ENCODE measurements at places on chromosomes 1 and 21.

- no peak for DNase-seq
These were observed 14.8 kb downstream of the DNTTIP2 start for GRCh38 chr1:93864175-93864574.

GRCh38 chr1:210330279-210330866 is 1.7 kb downstream of the HHAT start:
- DNase-seq = no peak

DNA sequence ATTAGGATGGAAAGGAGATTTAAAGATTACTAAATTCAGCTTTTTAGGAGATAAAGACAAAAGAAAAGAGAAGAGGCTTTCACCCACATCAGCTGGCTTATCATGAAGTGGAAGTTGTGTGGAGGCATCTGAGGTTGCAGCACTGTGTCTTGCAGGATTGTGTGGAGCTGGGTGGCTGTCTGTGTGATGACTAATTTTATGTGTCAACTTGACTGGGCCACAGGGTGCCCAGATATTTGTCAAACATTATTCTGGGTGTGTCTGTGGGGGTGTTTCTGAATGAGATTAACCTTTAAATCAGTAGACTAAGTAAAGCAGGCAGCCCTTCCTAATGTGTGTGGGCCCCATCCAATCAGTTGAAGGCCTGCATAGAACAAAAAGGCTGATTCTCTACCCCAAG is 3.9 kb downstream of the KCNA10 start:
- DNase-seq = no peak

GRCh38 chr1:77605246-77606026 is 77.0 kb downstream of the ZZZ3 start:
- DNase-seq = no peak

GRCh38 chr1:244044423-244044822 is 6.7 kb upstream of the ZBTB18 start:
- no peak for DNase-seq

- no peak for DNase-seq
These were observed 44.8 kb upstream of the TADA1 start for GRCh38 chr1:166920561-166921475.

DNA sequence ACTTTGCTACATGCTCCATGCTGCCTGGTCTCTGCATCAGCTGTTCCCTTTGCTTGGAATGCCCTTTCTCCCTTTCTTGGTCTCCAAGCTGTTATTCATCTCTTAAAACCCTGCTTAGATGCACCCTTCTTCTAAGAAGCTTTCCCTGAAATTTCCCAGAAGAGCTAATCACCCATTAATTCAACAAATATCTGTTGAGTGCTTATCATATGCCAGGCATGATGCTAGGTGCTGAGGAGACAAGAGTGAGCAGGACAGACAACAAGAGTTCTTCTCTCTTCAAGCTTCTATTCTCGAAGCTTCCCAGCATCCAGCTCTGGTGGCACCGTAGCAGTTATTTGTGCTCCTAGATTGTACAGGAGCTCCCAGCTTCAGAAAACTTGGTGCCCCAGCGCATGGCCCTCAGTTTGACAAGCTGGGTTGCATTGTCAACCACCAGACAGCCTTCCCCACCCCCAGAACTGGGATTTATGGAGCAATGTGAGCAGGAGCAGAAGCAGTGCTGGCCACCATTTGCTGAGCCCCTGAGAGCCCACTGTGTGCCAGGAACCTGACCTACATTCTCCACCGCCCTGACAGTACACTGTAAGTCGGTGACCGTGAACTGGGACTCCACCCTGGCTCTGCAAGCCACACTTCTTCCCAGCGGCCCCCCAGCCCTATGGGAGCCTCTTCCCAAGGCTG is 68.0 kb upstream of the ACOT11 start:
- no peak for DNase-seq

Data from stimulated activated CD8-positive, alpha-beta memory T cell treated with anti-CD3 and anti-CD28 coated beads, Interleukin-4, amount 100 ng/mL, for 24 hours (primary cell).